Activated T-helper 1 cell treated with anti-CD3 and anti-CD28 coated beads, Interleukin-12 subunit alpha, Interleukin-12 subunit beta, Interleukin-2, Interleukin-4 antibody, amounts not matched to agents 30 ng/mL and 10 ng/mL and 1 ng/mL, durations not matched to agents 14 hours and 24 hours and 36 hours (primary cell): ENCODE measurements at places on chromosomes 7 and 10. TPM values are rescaled to one million over a fixed set of nuclear protein-coding genes. Genes with fewer than 3 reads are reported as not detected.

Gene PTN
- total RNA-seq: not detected in 2 replicates

GRCh38 chr7:117001283-117001682 is 48.0 kb downstream of the ST7 start:
- DNase-seq: no peak

Gene SFXN4
- 58.2 and 58.7 TPM in 2 replicates for total RNA-seq

GRCh38 chr10:69639291-69640195 is 9.5 kb downstream of the FAM241B start:
- DNase-seq: peak; percentile 38

Gene IQCE
- 10.5 and 11.1 TPM in 2 replicates for total RNA-seq

Gene FBXW4
- 29.2 and 30.5 TPM in 2 replicates for total RNA-seq

GRCh38 chr10:88245974-88246511 is 337.1 kb downstream of the RNLS start:
- no peak for DNase-seq

Gene VSTM4
- 0.20 and 0.23 TPM in 2 replicates for total RNA-seq

- no peak for DNase-seq
Measured at GRCh38 chr10:127498087-127498486, 51.0 kb upstream of the NPS start.

DNA sequence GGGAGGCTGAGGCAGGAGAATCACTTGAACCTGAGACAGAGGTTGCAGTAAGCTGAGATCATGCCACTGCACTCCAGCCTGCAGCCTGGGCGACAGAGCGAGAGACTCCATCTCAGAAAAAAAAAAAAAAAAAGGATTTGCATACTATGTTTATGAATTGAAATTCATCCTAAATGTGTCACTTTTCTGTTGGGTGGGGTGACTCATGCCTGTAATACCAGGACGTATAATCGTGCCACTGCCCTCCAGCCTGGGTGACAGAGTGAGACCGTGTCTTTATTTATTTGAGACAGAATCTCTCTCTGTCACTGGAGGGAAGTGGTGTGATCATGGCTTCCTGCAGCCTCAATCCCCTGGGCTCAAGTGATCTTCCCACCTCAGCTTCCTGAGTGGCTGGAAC is 5.8 kb downstream of the ZNF212 start:
- no peak for DNase-seq

GRCh38 chr7:73738220-73738611 is 386 bp downstream of the ABHD11 start:
- peak; percentile 28 for DNase-seq

DNA sequence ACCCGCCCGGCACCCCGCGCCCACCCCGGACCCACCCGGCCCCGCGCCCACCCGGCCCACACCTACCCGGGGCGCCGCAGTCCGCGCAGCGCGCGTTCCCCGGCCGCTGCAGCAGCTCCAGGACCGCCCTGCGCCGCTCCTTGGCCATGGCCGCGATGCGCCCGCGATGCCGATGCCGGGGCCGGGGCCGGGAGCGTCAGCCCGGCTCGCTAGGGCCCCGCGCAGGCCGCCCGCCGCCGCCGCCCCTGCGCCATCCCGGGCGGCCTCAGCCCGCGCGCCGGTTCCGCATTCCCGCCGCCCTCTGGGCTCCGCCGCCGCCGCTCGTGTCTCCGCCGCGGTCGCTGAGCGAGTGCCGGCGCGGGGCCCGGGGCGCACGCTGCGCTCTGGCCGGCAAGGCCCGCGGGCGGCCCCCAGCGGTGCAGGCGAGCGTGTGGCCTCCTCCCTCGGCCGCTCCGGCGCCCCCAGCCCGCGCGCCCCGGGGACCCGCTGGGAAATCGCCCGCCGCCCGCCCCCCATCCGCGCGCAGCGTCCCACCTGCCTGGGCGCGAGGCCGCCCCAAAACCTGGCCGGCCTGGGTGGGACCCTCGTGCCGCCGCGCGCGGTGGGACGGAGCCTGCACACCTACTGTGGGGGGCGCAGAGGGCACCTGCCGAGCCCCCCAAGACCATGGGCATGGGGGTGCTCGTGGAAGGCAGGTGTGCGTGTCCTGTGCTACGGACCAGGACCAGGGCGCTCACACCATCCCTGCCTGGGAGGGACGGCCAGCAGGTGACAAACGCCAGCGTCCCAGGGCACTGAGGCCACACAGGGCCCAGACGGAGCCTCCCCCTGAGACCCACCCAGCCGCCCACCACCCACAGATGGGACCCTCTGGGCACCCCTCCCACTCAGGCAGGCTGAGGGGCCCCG is at the start of gene ADAP1:
ADAP1 (minus strand) TSS at position 351 of the 909 bp plus-strand sequence; CDS start at position 148, 203 bp downstream.
- peak; percentile 41 for DNase-seq

- DNase-seq: no peak
Measured at GRCh38 chr7:31648288-31648687, 38.7 kb upstream of the PPP1R17 start.

GRCh38 chr10:131686781-131687420 is 213.9 kb upstream of the PPP2R2D start:
- no peak for DNase-seq

Gene CUTC
- total RNA-seq: 42.2 and 45.4 TPM in 2 replicates

Gene GNGT1
- not detected in 2 replicates for total RNA-seq

GRCh38 chr10:73763343-73763742 is 18.5 kb upstream of the CHCHD1 start:
- DNase-seq: no peak

GRCh38 chr7:44280636-44280992 is 44.8 kb downstream of the CAMK2B start:
- no peak for DNase-seq

- no peak for DNase-seq
Measured at GRCh38 chr7:119572541-119572940, 700.4 kb upstream of the KCND2 start.
